CD4-positive, alpha-beta T cell treated with Interleukin-10 for 1 hour (primary cell): ENCODE measurements at places on chromosomes 3 and 15.

GRCh38 chr15:42544853-42545629, 3.6 kb downstream of the LRRC57 start:
- no peak for DNase-seq

DNA sequence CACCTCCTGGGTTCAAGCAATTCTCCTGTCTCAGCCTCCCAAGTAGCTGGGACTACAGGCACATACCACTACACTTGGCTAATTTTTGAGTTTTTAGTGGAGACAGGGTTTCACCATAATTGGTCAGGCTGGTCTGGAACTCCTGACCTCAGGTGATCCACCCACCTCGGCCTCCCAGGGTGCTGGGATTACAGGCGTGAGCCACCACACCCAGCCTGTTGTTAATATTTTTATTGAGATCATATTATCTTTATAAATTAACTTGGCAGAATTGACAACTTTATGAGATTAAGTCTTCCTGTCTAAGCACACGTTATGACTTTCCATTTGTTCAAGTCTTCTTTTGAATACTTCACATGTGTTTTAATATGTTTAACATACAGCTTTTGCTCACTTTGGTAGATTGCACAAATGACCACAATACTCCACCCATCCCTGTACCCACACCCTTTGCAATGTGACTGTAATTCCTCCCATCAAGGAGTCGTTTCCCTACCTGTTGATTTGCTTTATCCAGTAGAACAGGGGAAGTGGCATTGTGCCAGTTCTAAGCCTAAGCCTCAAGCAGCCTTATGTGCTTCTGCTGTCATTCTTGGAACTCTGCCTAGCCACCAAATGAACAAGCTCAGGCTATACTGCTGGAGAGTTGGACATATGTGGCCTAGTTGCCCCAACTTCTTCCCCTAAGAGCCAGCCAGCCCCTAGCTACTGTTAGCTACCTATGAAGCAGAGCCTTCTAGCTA, 8.2 kb downstream of the XYLB start:
- DNase-seq: no peak

GRCh38 chr3:90136456-90137191, 1029.2 kb downstream of the EPHA3 start:
- no peak for DNase-seq

DNA sequence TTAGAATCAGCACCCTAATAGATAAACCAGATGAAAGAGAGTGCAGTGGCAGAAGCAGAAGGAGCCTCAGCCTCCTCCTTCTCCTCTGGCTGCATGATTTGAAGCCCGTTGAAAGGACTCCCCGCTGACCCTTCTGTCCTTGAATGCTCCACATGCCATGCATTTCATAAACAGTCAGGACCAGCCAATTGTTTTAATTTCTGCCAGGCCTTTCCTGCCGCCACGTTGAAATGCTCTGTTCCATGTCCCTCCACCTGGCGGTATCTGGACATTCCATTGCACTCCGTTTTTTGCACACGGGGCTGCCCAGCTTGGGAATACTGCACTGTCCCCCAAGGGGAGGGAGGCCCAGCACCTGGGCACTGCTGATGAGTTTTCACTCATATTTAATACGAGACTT, 35.2 kb upstream of the GLCE start:
- DNase-seq: no peak

DNA sequence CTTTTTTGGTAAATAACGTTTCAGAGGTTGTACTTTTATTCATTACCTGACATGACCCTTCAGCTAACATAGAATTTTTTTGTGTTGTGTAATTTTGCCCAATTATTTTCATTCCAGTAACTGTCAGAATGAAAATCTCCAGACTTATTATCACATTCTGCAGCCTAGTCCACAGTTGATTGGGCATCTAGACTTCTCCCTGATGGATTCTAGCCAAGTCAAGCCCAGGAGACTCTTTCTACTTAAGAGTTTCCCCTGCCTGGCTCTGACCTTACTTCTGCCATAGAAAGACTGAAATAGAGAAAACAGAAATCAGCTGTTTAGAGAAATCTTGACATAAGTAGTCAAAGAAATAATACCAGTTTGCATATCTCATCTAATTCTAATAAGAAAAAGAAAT, 82.9 kb upstream of the CDAN1 start:
- DNase-seq: no peak

DNA sequence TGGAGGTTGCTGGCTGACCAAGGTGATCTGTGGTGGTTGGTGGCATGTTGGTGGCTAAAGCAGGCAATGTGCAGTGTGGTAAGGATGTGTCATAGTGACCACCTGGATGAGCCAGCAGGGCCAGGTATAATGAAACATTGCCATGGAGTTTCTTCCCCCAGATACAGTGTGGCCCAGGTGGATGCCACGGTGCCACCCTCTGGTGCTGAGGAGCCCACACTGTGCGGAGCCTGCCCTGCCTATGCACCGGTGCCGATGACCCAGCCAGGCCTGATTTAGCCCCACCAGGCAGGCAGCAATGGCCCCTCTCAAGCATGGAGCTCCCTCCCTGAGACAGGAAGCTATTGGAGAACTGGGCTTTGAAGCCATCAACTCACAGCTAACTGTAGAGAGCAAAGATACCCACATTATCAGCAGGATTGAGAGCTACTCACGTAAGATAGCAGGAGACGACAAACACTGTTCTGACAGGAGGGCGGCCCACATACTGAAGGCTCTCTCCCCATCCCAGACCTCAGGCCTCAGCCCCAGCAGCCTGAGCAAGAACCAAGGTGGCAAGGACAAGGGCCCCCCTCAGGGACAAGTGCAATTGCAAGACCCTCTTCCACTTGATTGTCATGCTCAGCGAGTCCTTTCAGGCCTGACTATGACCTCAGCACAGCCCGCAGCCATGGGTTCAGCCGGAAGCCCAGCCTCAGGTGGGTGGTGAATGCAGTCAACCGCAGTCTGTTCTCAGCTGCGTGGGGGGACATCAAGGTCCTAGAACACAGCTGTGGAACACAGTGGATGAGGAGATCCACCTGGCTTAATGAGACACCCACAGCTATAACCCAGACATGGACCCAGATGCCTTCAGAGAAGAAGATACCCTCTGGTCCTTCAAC, 82.8 kb upstream of the CDV3 start:
- DNase-seq: peak; percentile 56

DNA sequence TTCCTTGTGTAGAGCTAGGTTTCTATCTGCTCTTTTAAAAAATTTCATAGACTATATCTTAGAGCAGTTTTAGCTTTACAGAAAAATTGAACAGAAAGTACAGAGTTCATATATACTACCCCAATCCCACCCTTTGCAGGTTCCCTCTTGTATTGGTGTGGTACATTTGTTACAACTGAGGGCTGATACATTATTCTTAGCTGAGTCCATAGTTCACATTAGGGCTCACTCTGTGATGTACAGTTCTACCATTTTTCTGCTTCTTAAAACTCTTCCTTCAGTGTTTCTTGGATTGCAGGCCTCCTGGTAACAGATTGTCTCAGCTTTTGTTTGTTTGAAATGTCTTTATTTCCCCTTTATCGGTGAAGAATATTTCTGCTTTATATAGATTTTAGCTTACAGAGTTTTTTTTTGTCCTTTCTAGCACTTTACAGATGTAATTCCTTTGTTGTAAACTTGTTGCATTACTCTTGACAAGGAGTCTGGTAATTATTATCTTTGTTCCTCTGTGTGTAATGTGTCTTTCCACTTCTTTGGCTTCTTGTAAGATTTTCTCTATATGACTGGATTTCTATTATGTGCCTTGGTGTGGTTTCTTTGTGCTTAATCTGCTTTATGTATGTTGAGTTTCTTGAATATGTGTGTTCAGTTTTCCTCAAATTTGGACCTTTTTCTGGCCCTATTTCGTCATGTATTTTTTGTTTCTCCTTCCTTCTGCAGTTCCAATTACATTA, 25.3 kb downstream of the MEF2A start:
- DNase-seq: no peak

DNA sequence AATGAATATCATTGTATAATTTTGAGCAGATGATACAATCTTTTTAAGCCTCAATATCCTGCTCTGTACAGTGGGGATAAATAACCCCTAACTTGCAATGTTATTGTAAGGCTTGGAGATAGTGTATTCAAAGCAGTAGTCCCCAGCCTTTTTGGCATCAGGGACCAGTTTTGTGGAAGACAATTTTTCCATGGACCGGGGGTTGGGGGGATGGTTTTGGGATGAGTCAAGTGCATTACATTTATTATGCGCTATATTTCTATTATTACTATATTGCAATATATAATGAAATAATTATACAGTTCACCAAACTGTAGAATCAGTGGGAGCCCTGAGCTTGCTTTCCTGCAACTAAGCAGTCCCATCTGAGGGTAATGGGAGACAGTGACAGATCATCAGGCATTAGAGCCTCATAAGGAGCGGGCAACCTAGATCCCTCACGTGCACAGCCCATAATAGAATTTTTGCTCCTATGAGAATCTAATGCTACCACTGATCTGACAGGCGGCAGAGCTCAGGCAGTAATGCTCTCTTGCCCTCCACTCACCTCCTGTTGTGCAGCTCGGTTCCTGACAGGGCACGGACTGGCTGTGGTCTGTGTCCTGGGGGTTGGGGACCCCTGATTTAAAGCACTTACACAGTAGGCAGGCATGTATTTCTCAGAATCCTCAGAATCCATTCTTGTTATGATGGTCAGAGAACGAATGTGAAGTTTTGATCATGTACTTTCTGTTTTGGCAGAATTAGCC, 102.2 kb downstream of the PTPRG start:
- DNase-seq: no peak

DNA sequence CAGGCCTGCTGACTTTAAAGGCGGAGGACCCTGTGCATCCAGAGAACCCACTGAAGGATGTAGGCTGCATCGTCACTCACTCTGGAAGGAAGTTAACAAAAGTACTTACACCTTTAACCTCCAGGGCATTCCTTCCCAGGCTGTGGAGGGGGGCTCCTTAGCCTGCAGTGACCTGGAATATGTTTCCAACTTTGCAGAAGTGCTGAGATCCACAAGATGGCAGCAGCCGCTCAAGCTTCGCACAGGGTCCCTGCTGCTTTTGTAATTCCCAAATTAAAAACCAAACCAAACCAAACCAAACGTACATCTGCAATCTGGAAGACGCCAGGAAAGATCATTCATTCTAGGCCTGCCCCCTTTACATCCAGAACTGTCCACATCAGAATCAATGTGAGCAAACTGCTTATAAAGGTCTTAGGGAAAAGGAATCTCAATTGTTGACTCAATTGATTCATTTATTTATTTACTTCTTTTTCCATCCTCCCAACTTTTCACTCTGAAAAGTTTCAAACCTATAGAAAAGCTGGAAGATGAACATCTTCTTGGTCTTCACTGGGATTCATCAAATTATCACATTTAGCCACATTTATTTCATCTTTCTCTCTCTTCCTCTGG, 70.5 kb upstream of the KLHL25 start:
- peak; percentile 12 for DNase-seq

- DNase-seq: no peak
Observed at GRCh38 chr3:63857311-63857710, 6.3 kb downstream of the THOC7 start.

- DNase-seq: no peak
Observed at GRCh38 chr15:56272454-56272853, 28.8 kb upstream of the RFX7 start.

- DNase-seq: no peak
Observed at GRCh38 chr3:124599147-124599765, 131.0 kb upstream of the UMPS start.

GRCh38 chr15:65916664-65917406, 47.5 kb downstream of the RAB11A start:
- DNase-seq: peak; percentile 12

DNA sequence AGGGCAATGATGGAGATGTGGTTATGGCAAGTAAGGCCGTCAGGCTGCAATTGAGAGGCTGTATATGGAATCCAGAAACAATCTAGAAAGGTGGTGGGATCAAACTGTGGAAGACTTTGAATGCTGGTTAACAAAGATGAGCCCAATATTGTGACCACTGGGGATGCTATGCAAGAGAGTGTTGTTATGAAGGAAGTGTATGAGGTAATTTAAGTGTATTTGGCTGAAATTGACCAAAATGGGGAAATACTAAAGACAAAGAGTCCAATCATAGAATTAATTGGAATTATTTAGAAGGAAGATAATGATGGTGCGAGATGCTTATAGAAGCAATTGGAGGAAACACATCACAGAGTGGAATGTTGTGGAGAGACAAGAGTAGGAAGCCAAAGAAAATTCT, 24.5 kb downstream of the BTLA start:
- DNase-seq: no peak

GRCh38 chr3:66480666-66481065, 20.2 kb downstream of the LRIG1 start:
- DNase-seq: peak; percentile 66

GRCh38 chr3:12230406-12230805, 58.5 kb upstream of the PPARG start:
- no peak for DNase-seq

DNA sequence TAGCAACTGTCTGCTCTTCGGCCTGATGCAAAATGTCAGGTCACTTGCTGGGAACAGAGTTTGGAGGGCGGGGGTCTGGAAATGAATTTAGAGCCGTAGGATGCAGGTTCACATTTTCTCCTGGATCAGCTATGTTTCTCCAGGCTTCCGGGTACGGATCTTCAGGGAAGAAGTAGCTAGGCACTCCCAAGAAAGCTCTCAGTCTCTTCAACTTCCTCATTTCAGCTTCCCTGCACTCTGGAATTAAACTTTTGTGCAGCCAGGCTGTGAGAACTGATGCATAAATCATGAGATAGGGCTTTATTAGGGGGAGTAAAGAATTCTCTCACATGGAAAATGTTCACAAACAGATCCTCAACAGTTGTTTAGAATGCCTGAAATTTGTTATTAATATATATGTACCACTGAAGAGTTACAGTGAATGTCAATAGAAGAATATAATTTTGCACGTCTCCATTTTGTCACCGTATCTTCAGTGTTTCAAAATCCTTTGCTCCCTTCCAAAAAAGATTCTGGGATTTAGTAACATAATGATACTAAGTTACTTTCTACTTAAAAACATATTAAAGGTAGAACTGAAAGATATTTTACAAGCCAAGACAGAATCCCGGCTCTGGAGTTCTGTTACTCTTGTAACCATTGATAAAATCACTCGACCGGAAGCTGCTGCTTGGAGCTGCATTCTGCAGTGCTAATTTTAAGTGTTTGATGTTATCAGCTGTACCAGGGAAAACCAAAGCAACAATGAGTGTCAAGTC, 178.5 kb upstream of the P2RY1 start:
- no peak for DNase-seq

DNA sequence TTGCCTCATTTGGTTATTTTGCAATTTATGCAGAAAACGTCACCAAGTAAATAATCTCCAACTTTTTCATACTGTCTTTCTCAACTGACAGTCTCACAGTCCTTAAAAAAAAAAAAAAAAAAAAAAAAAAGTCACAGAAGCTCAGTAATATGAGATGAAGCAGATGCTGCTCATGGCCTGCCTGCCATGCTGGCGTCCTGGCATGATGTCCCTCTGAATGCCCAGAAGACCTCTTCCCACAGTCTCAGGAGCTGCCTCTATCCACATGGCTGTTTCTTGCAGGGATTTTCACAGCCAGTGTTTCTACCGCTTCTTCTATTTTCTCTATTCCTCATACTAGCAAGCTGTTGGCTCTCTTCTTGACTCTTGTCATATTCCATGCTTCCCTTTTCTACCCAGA, 87.7 kb downstream of the TGFBR2 start:
- DNase-seq: no peak

- DNase-seq: no peak
Observed at GRCh38 chr3:196327405-196327804, 9.4 kb upstream of the DYNLT2B start.
